H4 (cell line): ENCODE measurements at places on chromosomes 2 and 18. TPM values are rescaled to one million over a fixed set of nuclear protein-coding genes. Genes with fewer than 3 reads are reported as not detected.

LYPD6 gene
- 8.6 and 9.8 TPM in 2 replicates for total RNA-seq

REEP1 gene
- 1.6 and 1.8 TPM in 2 replicates for total RNA-seq

DSG4 gene
- total RNA-seq, result not detected in 2 replicates

VWA3B gene
- not detected in 2 replicates for total RNA-seq

COLEC11 gene
- total RNA-seq, result not detected in 2 replicates

OSBPL6 gene
- 3.9 and 10.1 TPM in 2 replicates for total RNA-seq

EMILIN1 gene
- 10.8 and 30.2 TPM in 2 replicates for total RNA-seq

DNA sequence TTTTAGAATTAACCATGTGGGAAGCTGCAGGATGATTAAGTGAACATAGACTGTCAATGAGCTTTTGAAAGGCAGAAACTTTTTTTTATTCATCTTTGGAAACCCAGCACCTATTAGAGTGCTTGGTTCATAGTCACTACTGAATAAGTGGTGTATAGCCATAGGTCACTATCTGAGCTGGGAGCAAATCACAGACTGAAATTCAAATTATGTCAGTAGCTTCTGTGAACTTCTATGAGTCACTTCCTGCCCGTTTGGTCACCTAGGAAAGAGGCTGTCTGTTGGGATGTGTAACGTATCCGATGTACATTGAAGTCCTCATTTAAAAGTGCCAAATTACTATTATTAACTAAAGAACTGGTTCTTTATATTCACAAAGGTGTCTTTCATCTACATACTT is 20.5 kb upstream of the SLC40A1 start:
- peak; percentile 54 for DNase-seq

DNA sequence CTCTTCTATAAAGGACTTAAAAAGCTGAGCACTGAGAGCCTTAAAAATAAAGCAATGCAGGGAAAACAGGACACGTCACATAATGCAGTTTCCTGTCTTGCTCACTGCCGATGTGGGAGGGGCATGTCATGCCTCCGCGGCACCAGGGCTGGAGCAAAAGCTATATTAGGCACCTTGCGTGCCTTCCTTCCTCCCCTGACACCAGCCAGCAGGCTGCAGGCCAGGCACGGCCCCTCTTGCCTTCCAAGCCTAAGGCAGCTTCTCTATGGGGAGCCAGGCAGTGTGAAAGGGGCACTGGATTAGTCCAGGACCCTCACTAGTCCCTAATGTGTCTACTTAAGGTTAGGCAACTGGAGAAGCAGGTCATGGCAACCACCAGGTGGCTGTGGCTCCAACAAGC is 26.3 kb downstream of the MRPL35 start:
- DNase-seq, result no peak

GRCh38 chr2:10028988-10029874 is 14.1 kb upstream of the KLF11 start:
- DNase-seq, result no peak

GRCh38 chr2:136085453-136086209 is 32.3 kb downstream of the CXCR4 start:
- DNase-seq, result no peak

- no peak for DNase-seq
These were observed at the start of gene CCDC68 for GRCh38 chr18:54958704-54959625. Gene CCDC68 (minus strand): TSS chr18:54959461. CDS start chr18:54942791, 16,670 bp downstream.

DNA sequence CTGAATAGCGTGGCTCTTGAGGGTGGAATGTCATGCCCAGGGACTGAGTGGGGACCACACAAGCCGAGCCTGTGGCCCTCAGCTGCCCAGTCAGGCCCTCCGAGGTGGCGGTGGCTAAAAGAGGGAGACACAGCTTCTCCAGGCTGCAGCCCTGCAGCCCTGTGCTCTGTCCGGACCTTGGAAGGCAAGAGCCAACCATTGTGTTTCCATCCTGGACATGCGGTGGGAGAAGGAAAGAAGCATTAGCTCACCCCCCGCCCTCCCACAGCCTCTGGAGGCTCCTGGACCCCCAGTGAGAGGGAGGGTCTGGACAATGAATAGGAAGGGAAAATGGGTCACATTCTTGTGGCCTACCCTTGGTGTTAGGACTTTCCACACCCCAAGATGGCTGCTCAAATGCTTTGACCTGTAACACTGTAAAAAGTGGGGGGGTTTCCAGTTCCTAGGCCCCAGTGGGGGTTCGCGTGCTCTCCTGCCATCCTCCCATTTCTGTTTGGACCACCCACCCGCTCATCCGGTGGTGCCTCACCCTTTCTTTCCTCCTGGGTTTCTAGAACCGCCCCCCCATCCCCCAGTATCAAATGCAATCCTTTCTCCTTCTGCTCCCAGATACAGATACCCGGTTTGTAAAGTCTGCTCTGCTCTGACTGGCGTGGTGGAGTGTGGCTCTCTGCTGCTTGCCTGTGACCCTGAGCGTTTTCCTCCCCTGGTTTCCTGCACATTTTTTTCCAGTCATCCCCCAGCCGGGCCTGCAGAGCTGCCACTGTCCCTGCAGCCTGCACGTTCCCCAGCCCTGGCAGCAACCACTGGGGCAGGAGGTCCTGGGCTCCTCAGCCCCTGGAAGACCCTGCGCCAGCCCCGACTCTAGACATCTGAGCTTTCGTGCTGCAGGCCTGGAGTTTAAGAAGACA is 36.3 kb upstream of the SMAD7 start:
- DNase-seq, result no peak

DNA sequence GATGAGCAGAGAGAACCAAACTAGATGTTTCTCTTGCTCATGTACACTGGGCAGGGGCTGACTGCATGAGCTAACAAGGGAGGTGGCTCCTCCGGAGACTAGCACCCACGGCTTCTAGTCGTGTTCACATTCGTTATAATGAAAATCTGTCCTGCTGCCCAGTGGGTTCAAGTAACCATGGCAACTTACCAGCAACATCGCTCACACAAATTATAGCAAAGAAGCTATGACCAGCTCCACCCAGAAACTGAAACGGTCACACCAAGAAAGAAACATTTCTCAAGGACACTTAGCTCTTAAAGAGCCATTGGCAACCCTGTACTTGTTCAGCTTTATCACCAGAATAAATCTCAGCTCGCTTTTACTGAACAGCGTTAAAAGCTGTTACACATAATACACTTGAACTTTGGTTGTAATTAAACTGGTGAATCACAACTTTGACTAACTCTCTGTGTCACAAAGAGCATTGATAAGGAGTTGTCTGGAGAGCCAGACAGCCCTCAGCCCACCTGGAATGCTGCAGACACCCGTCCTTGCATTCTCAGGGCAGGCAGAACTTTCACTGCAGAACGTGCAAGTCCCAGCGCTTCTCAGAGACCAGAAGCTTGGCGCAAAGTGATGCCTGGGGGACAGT is 141.2 kb downstream of the PID1 start:
- DNase-seq, result no peak

DNA sequence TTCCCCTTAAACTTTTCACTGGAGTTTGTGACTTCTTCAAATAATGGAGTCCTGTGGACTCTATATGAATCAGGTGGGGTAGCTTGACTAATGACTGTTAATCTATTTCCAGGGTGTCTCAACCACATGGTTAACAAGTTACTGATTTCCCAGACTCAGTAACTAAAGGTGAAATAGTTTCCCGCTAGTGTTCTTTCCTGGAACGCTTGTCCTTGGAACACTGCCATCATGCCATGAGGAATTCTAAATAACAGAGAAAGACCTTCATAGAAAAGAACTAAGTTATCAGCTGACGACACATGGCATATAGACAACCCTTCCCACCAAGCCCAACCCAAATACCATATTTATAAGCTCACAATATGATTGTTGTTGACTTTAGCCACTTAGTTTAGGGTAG is 1027.9 kb upstream of the FAM98A start:
- no peak for DNase-seq

GRCh38 chr18:7617738-7618422 is 50.8 kb downstream of the PTPRM start:
- peak; percentile 90 for DNase-seq

DNA sequence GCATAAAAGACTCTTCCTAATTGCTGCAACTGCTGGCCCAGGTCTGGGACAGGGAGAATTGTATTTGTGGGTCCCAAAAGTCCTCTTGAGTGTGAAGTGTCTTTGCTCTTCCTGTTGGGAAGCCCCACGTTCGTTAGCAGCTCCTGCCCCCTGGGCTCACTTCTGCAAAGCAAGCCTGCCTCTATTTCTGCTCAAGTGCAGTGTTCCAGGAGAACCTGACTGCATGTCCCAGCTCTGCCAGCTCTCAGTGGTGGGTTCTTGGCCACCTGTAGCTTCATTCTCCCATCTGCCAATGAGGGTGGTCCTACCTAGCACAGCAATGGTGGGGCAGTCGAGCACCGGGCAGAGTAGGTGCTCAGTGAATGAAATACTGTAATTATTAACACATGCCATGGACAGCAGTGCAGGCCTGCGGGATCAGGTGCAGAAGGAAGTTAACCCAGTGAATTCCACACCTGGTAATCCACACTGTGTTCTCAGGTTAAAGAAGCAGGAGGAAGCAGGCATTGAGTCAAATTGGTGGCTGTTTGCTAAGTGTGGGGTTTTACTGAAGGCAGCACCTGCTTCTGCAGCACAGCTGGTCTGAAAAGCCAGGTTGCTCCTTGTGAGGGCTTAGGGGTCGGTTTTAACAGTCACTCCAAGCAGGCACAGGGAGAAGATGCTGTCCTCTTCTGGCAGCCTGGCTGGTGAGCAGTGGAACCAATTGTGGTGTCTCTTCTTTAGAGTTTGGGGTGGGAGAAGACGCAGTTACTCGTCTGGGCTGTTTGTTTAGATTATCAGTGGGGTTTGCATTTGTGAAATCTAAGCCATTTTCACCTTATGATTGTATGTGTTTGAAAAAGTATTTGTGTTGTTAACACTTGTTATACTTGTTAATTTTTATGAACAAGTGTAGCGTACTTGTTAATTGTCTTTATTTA is 54.3 kb downstream of the DGKD start:
- DNase-seq, result no peak

DNA sequence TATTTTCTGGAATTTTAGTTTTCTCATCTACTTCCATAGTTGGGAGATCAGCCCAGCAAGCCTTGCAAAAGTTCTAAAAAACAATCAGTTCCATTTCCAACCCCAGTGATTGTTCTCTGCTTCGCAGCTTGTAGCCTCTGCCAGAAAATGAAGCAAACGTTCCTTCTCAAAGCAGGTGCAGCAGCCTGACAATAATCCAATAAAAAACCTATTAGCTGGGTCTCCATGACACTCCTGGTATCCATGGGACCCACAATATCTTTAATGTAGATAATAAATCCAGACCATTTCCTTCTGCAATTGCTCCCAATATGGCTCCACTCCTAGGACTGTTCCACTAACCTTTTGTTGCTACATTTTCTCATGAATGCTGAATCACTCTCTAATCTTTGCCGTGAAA is 140.8 kb upstream of the SETBP1 start:
- no peak for DNase-seq
